ENCODE measurements at places on chromosomes 11 and 22. TPM values are rescaled to one million over a fixed set of nuclear protein-coding genes. Genes with fewer than 3 reads are reported as not detected.

The C11orf87 gene
- total RNA-seq: 0.88 TPM

DNA sequence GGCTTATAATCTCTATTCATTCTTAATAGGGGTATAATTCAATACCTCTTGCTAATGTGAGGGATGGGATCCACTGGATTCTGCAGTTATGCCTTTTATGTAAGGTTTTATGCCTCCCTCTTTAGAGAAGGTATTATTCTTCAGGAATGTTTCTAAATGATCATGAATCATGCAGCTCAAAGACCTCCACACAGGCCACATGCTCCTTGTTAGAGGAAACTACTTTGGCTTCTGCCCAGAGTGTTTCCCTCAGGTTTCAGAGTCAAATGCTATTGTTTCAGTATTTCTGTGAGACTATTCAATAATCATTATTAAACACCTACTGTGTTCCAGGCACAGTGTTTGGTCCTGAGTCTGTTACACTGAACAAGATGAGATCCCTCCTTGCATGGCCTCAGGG, 115.9 kb downstream of the RAB38 start:
- peaks cover 19% of the 10 kb centered on the region for H3K4me1 ChIP-seq
- no peak overlapping the region for H3K27ac ChIP-seq
- no peaks in the 10 kb centered on the region for H3K36me3 ChIP-seq
- DNase-seq: no peak

The TSG101 gene
- 51.8 TPM for total RNA-seq

GRCh38 chr11:35425603-35426212, 6.3 kb upstream of the SLC1A2 start:
- DNase-seq: no peak
- H3K27me3 ChIP-seq: peaks cover 87% of the 10 kb centered on the region
- peaks cover 4% of the 10 kb centered on the region for H3K4me1 ChIP-seq

DNA sequence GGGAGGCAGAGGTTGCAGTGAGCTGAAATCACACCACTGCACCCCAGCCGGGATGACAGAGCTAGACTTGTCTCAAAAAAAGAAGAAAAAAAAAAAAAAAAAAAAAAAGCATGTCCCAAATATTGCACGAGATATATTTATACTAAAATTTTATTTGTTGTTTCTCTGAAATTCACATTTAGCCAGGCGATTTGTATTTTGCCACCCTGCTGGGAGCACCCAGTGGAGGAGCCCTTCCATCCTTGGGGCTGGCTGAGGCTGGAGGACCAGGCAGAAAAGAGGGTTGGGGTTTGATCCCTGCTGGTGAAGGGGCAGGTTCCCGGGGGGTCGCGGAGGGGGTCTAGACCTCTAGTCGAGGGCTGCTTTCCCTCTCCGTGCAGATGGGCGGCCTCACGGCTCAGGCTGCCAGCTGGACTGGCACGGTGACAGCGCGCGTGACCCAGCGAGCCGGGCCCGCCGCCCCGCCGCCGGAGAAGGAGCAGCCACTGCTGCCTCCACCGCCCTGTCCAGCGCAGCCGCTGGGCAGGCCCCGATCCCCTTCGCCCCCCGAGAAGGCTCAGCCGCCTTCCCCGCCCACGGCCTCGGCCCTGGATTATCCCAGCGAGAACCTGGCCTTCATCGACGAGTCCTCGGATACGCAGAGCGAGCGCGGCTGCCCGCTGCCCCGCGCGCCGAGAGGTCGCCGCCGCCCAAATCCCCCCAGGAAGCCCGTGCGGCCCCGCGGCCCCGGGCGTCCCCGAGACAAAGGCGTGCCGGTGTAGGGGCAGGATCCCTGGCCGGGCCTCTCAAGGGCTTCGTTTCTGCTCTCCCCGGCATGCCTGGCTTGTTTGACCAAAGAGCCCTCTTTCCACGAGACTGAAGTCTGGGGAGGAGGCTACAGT, 952 bp upstream of the CATSPERZ start:
- H3K4me1 ChIP-seq: peaks cover 12% of the 10 kb centered on the region
- DNase-seq: no peak
- H3K27me3 ChIP-seq: peaks cover 81% of the 10 kb centered on the region

- no peak for DNase-seq
- H3K4me1 ChIP-seq: peaks cover 8% of the 10 kb centered on the region
- no peaks in the 10 kb centered on the region for H3K36me3 ChIP-seq
- H3K27ac ChIP-seq: no peak overlapping the region
Observed at GRCh38 chr11:46520971-46521745, 72.7 kb downstream of the AMBRA1 start.
